ENCODE measurements at places on chromosomes 12 and 14.

GRCh38 chr12:618605-619004 lies 44.6 kb downstream of the NINJ2 start:
- DNase-seq, result no peak

DNA sequence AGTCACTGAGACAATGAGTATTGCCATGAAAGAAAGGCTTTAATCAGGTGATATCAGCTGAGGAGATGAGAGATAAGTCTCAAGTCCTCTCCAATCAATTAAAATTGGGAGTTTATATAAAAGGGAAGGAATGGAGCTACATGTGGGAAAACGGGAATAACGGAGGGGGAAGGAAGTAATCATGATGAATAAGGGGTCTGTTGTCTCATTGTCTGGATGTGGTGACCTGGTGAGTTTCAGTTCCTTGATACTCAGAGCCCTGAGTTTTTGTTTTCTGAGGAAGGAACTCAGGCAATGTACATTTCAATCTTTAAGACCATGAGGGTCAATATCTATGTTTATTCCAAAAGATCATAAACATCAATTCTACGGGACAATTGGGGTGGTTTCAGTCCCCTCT lies 198.8 kb downstream of the KITLG start:
- DNase-seq, result no peak

DNA sequence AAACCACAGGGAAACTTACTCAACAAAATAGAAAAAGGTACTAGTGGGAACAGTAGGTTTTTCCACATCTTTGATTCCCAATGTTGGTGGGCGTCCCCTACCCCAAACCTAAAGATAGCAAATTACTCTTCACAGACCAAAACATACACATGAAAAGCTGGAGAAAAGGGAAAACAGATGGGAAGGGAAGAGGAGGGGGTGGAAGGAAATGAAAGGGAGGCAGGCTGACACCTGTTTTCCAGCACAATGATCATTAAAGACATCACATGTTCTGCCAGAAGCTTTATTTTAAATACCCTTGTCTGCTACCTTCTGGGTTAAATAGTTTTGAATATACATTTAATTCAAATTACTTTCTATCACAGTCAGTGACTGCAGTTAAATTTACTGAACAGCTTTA lies 1617.9 kb upstream of the SEL1L start:
- DNase-seq, result no peak

DNA sequence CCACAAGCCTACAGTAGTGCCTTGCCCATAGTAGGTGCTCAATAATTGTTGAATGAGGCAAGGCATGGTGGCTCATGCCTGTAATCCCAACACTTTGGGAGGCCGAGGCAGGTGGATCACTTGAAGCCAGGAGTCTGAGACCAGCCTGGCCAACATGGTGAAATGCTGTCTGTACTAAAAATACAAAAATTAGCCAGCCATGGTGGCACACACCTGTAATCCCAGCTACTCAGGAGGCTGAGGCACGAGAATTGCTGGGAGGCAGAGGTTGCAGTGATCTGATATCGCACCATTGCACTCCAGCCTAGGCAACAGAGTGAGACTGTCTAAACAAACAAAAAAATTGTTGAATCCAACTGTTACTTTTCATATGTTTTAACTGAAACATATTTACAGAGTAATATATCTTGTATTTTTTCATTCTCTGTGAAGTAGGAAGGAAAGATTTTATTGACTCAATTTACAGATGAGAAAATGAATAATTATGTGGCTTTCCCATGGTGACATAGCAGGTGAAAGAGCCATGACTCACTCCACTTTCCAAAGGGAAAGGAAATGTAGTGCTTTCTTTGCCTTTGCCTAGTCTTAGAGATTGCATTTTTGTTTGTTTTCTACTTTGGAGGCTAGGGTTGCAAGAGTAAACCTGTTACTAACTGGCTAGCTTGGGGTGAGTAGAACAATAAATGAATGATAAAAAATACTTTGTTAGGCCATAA lies 95.4 kb upstream of the SLC38A4 start:
- DNase-seq, result no peak

DNA sequence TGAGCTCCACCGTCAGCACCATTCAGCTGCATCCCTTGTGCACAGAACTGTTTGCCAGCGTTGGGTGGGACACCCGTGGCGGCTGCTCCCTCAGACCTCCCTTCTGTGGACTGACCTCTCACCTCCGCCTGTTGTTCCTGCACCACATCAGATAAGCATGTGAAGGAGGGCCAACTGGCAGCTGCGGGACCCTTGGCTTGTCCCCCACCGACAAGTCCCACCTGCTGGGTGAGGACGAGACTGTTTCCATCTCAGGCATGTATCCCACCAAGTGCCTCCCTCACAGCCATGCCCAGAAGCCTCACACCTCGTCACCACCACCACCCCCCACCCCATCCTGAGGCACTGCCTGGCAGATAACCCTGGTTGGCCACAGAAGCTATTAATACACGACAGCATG lies 18.6 kb upstream of the TEAD4 start:
- no peak for DNase-seq

- no peak for DNase-seq
These were observed 15.7 kb downstream of the SPX start for GRCh38 chr12:21541773-21542172.

All from KBM-7 (cell line).